ENCODE measurements at places on chromosomes 11 and 22.

DNA sequence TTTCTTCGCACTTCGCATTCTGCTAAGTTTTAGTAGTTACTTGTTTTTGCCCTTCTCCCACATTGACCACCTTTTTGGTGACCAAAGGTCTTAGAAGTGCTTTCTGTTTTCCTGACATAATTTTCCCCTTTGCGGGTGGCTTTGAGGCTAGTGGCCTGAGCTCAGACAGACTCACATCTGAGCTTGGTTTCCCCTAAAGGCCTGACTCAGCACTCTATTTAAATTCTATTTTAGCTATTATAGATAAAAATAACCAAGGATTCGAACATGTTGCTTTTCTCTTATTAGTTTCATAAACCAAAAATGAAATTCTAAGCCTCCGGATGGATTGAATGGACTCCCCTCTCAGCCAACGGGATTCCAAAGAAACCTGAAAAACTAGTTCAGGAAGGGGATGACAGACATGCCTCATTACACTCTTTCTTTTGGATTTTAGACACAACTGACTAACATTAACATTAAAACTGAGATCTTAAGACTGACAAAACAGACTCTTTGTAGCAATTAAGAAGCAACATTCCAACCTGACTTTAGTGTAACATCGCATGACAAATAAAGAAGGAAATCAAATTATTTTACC is 258.5 kb downstream of the LUZP2 start:
- no peak for DNase-seq

DNA sequence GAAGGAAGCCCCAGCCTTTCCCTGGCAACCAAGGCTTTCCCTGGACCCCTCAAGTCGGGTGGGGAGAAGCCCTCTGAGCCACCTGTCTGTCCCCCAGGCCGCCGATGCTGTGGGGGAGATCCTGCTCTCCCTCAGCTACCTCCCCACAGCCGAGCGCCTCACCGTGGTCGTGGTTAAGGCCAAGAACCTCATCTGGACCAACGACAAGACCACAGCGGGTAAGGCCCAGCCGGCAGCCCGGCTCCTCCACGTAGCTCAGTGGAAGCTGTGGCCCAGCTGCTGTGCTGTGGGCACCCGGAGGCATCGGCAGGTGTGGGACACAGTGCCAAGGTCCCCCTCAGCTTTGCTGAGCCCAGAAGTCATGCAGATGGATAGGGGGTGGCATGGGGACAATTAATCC is 12.2 kb upstream of the RHOD start:
- DNase-seq: no peak

GRCh38 chr22:29330753-29331152 is 15.3 kb upstream of the RASL10A start:
- no peak for DNase-seq

- DNase-seq: no peak
Measured at GRCh38 chr22:50678218-50678650, 5.6 kb downstream of the SHANK3 start.

DNA sequence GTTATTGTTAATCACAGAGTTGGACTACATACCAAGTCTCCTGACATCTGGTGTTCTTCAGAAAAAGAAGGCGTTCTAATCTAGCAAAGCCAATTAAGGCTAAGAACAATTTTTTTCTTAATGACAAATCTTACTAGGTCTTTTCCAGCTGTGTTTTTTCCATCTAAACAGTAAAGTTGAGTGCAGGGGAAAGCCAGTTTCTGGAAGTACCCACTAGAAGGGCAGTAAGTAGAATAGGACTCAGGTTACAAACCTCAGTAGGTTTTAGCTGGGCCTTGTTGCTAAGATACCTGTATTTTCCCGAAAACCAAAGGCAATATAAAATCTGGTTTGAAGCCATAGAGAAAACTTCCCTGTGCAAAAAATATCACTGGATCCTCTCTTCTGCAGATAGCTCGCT is 351.9 kb downstream of the ETS1 start:
- no peak for DNase-seq

All from activated naive CD4-positive, alpha-beta T cell treated with anti-CD3 and anti-CD28 coated beads, Interleukin-2, amount 50 U/mL, for 72 hours (primary cell).